ENCODE measurements at places on chromosomes 16 and 17. TPM values are rescaled to one million over a fixed set of nuclear protein-coding genes. Genes with fewer than 3 reads are reported as not detected.

CCL23 gene
- 6.6 TPM for total RNA-seq

PRRT2 gene
- total RNA-seq = 9.8 TPM

WSB1 gene
- total RNA-seq = 217 TPM

DNA sequence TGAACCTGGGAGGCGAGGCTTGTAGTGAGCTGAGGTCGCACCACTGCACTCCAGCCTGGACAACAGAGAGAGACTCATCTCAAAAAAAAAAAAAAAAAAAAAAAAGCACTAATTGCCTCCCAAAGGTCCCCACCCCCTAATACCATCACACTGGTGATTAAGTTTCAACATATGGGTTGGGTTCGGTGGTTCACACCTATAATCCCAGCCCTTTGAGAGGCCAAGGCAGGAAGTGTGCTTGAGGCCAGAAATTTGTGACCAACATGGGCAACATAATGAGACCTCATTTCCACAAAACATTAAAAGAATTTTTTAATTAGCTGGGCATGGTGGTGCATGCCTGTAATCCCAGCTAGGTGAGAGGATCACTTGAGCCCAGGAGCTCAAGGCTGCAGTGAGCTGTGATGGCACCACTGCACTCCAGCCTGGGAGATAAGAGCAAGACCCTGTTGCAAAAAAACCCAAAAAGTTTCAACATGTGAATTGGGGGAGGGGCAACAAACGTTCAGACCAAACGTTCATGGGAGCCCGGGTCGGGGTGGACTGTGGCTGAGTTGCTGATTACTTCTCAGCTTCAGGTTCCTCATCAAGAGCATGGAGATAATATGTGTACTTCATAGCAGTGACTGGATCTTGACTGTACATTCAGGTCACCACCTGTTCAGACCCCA is 62.1 kb upstream of the NOL11 start:
- DNase-seq = no peak

- DNase-seq = no peak
Observed at GRCh38 chr17:14330492-14330962, 29.6 kb downstream of the HS3ST3B1 start.

DNA sequence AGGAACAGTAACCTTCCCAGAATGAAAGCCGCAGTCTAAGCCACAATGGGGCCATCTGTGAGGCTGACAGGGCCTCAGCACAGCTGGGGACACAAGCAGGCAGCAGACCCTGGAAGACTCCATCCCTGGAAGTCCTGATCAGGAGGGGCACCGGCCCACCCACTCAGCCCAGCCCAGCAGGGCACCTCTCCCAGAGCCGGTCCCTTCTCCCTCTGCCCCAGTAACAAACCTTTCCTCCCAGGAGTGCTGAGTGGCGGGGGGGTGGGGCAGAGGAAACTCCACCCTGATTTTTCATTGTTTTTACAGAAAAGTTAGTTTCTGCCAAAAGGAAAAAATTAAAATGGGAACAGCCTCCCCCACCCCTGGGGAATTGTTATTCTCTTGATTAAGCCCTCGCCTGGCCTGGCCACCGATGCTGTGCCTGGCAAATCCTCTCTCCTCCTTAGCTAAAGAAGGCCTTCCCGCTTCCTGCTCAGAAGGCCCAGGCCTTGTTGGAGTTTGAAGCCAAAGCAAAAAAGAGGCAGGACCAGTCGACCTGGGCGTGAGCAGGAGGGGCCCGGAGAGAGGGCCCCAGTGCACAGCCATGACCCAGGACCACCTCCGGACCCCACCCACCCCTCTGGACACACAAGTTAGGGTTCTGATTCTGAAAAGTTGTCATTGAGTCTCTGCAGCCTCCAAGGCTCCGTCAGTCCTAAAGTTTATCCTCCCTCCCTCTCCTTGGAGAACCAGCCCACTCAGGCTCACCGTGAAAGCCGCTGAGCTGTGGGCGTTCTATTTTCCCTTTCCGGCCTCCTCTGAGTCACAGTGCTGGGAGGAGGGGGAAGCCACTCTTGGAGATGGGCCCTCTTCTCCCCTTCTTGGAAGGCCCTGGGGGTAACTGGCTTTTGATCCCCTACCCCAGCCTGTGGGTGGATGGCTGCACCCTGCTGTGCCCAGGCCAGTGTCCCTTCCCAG is 128.4 kb upstream of the TNRC6C start:
- peak; percentile 52 for DNase-seq

GRCh38 chr17:33328129-33328528 is 35.0 kb upstream of the ASIC2 start:
- no peak for DNase-seq

DNA sequence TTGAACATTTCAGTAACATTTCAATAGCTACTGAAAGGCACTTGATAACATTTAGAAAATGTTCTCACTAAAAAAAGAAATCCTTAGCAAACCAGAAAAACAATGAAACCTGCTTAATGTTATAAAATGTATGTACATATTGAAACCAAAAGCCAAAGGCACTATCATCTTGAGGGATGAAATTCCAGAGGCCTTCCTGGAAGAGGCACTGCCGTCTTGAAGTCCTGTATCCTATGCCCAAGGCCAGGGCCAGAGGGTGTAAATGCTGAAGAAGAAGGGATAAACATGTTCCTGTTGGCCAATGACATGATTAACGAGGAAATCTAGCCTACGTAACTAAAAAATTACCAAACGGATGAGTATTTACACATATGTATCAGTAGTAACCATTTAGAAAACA is 57.0 kb upstream of the DNAH17 start:
- no peak for DNase-seq

DNA sequence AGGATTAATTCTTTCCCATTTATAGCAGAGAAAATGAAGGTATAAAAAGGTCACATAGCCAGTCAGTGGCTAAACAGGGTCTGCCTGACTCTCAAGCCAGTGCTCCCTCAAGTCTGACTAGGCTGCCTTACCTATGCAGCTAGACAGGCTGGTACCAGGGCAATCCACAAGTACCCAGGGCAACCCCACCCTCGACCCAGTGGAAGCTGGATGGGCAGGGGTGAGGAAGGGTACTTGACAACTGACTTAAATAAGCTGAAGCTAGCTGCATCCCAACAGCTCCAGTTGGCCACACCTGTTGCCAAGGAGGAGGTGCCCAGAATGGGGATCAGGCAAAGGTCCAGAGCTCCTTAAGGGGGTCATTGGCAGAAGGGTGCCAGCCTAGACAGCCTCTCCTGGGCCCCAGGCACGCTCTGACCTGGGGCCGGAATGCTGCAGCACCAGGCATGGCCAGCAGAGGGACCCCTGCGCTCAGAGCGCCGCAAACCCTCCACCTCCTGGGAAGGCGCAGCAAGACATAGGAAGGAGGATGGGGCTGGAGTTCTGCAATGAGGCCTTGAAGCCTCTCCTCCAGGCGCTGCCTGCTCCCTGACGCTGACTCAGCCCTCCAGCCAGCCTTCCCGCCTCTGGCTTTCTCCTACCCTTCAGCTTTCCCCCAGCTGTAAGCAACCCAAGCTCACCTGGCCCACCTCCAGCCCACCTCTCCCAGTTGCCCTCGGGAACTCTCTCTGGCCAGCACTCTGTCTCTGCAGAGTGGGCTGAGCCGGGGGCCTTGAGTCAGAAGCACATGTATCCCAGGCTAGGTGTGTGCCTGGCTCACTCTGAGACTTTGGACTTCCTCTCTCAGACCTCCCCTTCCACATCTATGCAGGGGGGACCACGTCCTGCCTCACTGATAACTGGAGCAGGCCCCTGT is 28.8 kb downstream of the MPP2 start:
- peak; percentile 70 for DNase-seq

DNA sequence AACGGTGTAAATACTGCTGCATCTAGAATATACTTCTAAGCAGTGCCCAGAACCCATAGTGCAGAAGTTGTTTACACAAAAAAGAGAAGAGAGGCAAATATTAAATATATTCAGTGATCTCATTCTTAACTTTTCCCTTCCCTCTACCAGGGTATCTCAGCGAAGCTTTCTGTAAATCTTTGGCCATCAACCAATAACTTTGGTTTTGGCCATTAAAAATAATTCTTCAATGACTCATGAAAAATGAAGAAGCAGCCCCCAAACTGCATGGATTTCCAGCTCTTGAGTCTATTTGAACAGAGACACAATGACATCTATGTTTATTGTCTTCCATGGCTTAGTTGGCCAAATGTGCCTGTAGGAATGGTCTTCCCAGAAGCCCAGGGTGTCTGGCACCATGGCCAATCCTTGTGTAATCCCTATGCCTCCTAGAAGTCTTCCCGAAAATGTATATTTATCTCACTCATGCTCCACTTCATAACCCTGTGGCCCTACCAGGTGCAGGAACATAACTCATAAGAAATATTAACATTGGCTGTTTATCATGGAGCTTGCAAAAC is 646.6 kb downstream of the TOX3 start:
- DNase-seq = no peak

DNA sequence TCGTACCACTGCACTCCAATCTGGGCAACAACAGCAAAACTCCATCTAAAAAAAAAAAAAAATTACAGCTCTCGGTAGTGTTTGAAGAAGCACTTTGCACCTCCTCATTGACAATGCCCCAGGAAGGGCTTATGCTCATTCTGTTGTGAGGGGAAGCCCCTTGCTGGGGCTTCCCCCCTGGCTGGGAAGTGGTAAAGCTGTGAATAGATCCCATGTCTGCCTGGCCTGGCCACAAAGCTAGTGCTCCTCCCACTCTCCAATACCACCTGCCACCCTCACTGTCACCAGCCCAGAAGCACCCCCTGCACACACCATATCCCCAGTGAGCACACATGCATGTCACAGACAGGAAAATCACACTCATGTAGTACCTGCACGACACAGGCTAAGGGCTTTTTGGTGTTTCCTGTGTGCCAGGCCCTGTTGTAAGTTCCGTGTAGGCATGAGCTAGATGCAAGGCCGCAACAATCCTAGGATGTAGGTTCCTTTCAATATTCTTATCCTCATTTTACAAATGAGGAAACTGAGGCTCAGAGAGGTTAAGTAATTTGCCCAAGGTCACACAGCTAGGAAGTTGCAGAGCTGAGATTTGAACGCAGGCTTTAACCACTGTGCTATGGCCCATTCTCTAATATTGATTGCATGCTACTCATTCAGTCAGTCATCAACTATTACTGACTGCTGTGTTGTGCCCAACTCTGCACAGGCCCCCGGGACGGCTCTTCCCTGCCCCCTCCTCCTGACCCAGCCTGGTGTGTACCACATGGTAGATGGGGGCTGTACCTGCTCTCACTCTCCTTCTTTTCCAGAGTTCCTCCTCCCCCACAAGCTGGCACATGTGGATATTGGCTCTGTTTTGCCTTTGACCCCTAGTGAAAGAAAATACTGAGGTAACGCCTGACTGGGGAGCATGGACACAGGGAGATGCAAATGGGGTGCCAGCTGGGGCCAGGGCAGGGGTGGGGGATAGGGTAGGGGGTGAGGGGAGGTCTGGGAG is 11.9 kb upstream of the COL1A1 start:
- no peak for DNase-seq

GRCh38 chr17:6355196-6355595 is 79.7 kb downstream of the AIPL1 start:
- DNase-seq = no peak
